ENCODE measurements at places on chromosomes 2 and 18. TPM values are rescaled to one million over a fixed set of nuclear protein-coding genes. Genes with fewer than 3 reads are reported as not detected.
A peak's percentile ranks its signal among the peaks of the same experiment; 100 is the strongest.

The EMILIN1 gene
- total RNA-seq: 43.3 TPM

The B3GNT2 gene
- 39.8 TPM for total RNA-seq

The IL36A gene
- total RNA-seq: not detected

The CFC1 gene
- total RNA-seq: not detected

DNA sequence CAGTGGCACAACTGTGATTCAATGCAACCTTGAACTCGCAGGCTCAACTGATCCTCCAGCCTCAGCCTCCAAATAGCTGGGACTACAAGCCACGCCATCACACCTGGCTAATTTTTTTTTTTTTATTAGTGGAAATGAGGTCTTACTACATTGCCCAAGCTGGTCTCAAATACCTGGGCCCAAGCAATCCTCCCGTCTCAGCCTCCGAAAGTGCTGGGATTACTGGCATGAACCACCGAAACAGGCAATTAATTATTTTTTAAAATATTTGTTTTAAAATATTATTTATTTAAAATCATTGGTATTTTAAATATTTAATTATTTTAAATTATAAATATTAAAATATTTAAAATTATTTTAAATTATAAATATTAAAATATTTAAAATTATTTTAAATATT lies 24.5 kb downstream of the SRBD1 start:
- no peak for DNase-seq

- DNase-seq: peak; percentile 43
Observed at GRCh38 chr18:63292831-63293683, 26.5 kb downstream of the BCL2 start.

GRCh38 chr2:26238311-26238958 lies 6.0 kb downstream of the HADHA start:
- DNase-seq: no peak

DNA sequence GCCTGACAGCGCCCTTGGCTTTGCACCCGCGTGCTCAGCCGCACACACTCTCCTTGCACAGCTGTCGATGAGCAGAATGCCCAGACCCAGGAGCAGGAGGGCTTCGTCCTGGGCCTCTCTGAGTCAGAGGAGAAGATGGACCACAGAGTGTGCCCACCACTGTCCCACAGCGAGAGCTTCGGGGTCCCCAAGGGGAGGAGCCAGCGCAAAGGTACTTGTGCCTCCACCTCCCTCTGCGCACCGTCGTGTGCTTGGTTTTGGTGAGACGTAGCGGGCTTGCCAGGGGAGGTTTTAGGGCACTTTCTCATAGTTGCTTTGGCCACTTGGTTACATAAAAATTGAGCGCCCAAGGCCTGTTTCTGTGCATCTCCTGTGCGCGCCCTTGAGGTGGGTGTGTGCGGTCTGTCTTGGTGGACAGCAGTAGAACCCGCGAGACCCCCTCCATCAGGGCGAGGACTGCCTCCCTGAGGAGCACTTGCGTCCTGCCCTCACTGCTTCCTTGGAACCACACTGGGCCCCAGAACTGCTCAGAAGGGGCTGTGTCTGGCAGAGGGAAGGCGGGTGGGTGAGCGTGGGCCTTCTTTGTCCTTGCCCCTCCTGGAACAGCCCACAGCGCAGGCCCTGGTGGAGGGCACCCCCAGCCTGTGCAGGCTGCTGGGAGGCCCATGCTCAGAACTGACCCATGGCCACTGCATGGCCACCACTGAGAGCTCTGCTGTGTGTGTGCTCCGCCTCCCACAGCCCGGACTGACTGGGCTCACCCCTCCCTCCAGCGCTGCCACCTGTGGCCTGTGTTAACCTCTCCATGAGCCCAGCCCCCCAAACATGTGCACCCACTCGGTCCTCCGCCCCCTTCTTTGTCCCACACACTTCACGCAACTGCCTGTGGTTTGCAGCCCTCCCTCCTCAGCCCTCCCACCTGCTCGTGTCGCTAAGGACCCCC lies 95.9 kb downstream of the DGKD start:
- DNase-seq: peak; percentile 7

DNA sequence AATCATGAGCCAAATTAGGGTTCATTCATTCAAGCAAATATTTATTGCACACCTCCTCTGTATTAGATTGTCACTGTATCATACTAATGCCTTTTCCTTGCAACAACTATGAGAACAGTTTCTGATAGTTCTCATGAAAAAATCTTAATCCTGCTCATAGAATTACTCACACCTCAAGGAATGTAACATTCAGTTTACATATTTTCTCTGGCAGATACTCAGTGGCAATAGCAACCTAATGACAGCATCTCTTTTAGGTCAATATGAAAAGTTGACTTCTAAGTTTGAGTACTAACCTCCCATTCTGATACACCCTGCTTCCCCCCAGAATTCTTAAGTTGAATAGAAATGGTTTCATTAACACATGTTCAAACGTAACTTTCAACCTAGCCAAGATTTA lies 132.0 kb downstream of the VWC2L start:
- no peak for DNase-seq

- DNase-seq: no peak
Observed at GRCh38 chr2:150476809-150477302, 10.6 kb downstream of the RND3 start.

GRCh38 chr2:233079473-233079877 lies 19.3 kb downstream of the INPP5D start:
- DNase-seq: peak; percentile 56

- no peak for DNase-seq
Observed at GRCh38 chr2:16685340-16685715, 19.7 kb upstream of the CYRIA start.
